Activated CD4-positive, alpha-beta memory T cell treated with anti-CD3 and anti-CD28 coated beads, Interleukin-2, amount 10 ng/mL, durations not matched to agents 7 days and 5 days (primary cell): ENCODE measurements at places on chromosomes 3 and 15. TPM values are rescaled to one million over a fixed set of nuclear protein-coding genes. Genes with fewer than 3 reads are reported as not detected.

DNA sequence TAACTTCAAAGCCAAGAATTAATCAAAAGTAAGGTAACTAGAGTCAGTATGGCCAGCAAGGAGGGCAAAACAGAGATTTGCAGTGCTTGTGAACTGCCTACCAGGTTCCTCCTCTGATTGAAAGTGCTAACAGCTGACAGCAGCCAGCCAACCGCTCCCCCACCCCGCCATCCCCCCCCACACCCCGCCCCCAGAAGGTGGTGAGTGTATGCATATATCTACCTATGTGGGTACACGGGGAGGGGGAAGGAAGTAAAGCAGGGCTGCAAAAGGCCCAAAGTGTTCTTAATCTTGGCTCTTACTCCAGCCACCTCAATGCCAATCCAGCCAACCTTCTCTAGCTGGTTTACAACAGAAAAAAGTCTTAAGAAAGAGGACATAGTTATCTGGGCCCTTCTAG is 50.7 kb downstream of the RAF1 start:
- H3K27ac ChIP-seq: no peak overlapping the region
- H3K36me3 ChIP-seq: peaks cover 28% of the 10 kb centered on the region
- H3K27me3 ChIP-seq: no peaks in the 10 kb centered on the region
- H3K4me3 ChIP-seq: no peak overlapping the region

GRCh38 chr15:66503780-66504562 is 684 bp downstream of the RPL4 start:
- H3K4me3 ChIP-seq: peak overlapping the region; percentile 92
- H3K27me3 ChIP-seq: no peaks in the 10 kb centered on the region
- H3K27ac ChIP-seq: peak overlapping the region; percentile 96
- H3K36me3 ChIP-seq: peaks cover 55% of the 10 kb centered on the region
- DNase-seq: no peak
- H3K4me1 ChIP-seq: peaks cover 69% of the 10 kb centered on the region

- H3K27ac ChIP-seq: no peak overlapping the region
- peaks cover 6% of the 10 kb centered on the region for H3K27me3 ChIP-seq
- peaks cover 4% of the 10 kb centered on the region for H3K4me1 ChIP-seq
- H3K4me3 ChIP-seq: no peak overlapping the region
- DNase-seq: no peak
Observed at GRCh38 chr3:46022909-46023785, 4.1 kb downstream of the XCR1 start.

DNA sequence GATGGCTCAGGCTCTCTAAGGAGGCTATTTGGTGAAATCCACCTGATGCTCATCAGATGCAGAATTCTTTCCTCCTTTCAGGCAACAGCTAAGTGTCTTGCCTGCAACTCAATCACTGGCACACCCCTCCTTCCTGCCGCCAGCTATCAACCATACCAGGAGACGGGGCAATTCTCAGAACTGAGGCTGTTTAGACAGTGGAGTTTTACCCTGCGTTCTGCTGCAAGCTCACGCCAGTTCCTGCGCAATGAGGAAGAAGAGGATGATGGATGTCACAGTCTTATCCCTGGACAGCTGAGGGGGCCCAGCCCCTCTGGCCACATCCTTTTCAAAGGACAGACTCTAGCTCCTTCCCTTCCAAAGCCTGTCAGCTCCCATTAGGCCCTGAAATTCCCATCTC is 7.0 kb upstream of the MANF start:
- no peak for DNase-seq
- H3K4me1 ChIP-seq: peaks cover 5% of the 10 kb centered on the region
- no peak overlapping the region for H3K4me3 ChIP-seq
- H3K36me3 ChIP-seq: no peaks in the 10 kb centered on the region
- no peaks in the 10 kb centered on the region for H3K27me3 ChIP-seq

- peaks cover 1% of the 10 kb centered on the region for H3K27me3 ChIP-seq
- DNase-seq: no peak
- no peak overlapping the region for H3K4me3 ChIP-seq
- H3K36me3 ChIP-seq: no peaks in the 10 kb centered on the region
- H3K4me1 ChIP-seq: no peaks in the 10 kb centered on the region
Observed at GRCh38 chr3:193388361-193388760, 9.8 kb upstream of the ATP13A5 start.

- H3K36me3 ChIP-seq: peaks cover 11% of the 10 kb centered on the region
- H3K4me1 ChIP-seq: no peaks in the 10 kb centered on the region
Observed at GRCh38 chr3:44584646-44585501, at the start of gene ZNF660. ZNF660 (plus strand) TSS chr3:44584964; CDS start chr3:44594194, 9,230 bp downstream.

DNA sequence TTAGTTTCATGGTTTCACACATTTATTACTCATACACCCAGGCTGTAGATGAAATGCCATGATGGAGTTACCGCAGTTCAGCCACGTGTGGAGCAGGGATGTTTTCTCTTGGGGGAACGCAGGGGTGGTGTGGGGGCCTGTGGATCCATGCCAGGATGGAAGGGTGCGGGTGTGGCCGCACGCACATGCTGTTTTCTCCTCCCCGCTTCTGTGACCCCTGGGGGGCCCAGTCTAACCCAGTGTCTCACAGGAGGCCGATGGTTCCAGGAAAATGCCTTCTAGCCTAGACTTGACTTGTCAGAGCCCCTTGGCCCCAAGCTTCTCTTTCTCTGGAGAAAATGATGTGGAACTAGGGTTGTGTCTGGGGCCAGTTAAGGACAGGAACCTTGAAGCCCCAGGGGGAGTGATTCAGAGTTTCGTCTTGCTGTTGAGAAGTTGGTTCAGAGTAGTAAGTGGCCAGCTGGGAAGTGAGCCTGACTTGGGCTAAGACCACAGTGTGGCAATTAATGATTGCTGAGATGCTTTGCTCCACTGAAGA is 240.4 kb upstream of the BHLHE40 start:
- H3K4me3 ChIP-seq: no peak overlapping the region
- H3K27me3 ChIP-seq: no peaks in the 10 kb centered on the region
- no peak for DNase-seq
- peak overlapping the region; percentile 87 for H3K27ac ChIP-seq
- peaks cover 68% of the 10 kb centered on the region for H3K36me3 ChIP-seq

GRCh38 chr3:45145681-45146614 is at the start of gene CDCP1:
CDCP1 (minus strand) TSS chr3:45146378; CDS start chr3:45146287, 91 bp downstream.
- H3K36me3 ChIP-seq: peaks cover 14% of the 10 kb centered on the region
- H3K27ac ChIP-seq: no peak within 1 kb of the TSS
- peak within 1 kb of the TSS; percentile 70 for H3K4me3 ChIP-seq

DNA sequence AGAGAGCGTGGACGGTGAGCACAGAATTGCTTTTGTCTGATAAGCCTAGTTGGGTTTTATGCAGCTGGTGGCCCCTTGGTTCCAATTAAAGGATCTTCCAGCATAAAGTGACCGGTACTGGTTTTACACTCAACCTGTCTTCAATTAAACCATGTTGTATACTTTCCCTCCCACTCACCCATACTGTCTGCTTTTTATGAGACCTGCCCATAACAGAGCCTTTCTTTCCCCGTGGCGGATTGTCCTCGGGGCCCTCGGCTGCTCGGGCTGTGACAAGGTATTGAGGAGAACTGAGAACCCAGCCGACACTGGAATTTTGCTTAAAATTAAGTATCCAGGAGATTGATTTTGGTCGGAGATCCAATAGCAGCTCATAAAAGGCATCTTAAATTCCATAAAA is 98.4 kb downstream of the TMEM266 start:
- no peaks in the 10 kb centered on the region for H3K27me3 ChIP-seq
- H3K4me3 ChIP-seq: no peak overlapping the region
- DNase-seq: no peak
- H3K36me3 ChIP-seq: no peaks in the 10 kb centered on the region
- no peak overlapping the region for H3K27ac ChIP-seq

GRCh38 chr3:107633327-107634098 is 110.8 kb downstream of the BBX start:
- peaks cover 26% of the 10 kb centered on the region for H3K4me1 ChIP-seq
- no peak overlapping the region for H3K27ac ChIP-seq
- DNase-seq: no peak
- no peaks in the 10 kb centered on the region for H3K36me3 ChIP-seq

DNA sequence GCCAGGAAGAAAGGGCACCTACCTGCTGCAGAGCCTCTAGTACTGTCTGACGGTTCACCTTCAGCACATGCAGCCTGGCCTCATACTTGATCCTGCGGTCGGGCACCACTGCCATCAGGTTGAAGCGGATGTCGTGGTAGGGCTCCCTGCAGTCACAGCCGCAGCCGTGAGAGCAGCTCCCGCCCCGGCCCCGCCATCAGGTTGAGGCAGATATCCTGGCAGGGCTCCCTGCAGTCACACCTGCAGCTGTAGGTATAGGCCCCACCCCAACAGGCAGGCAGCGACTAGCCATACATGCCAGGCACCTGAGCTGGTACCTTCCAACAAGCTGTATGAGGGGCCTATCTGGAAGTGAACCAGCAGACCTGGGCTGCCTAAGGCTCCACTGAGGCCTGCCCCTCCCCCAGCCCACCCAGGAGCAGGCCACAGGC is 38.7 kb downstream of the SEMA3G start:
- H3K4me3 ChIP-seq: no peak overlapping the region
- H3K4me1 ChIP-seq: peaks cover 24% of the 10 kb centered on the region
- no peak for DNase-seq
- H3K36me3 ChIP-seq: peaks cover 62% of the 10 kb centered on the region
- H3K27ac ChIP-seq: no peak overlapping the region

DNA sequence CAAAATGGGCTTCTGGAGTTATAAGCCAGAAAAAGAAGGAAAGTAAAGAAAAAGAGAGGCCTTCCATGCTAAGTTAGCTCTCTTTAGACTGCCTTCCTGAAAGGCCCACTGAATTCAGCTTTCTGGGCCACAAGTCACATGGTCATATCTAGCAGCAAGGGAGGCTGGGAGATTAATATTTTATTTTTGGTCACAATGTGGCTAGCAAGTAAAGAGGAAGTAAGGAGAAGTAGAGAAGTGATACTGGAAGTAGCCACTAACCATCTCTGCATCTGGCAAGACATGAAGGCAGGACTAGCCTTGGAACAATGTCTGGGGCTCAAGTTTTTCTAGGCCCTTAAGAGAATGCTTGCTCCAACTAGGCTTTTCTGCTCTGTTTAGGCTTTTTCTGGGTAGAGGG is 81.8 kb upstream of the UBE2E1 start:
- no peak overlapping the region for H3K4me3 ChIP-seq
- no peak for DNase-seq
- no peak overlapping the region for H3K27ac ChIP-seq
- H3K36me3 ChIP-seq: no peaks in the 10 kb centered on the region
- H3K27me3 ChIP-seq: peaks cover 2% of the 10 kb centered on the region

GRCh38 chr15:71660501-71660900 is 149.9 kb upstream of the NR2E3 start:
- no peak overlapping the region for H3K4me3 ChIP-seq
- H3K27me3 ChIP-seq: peaks cover 11% of the 10 kb centered on the region
- H3K27ac ChIP-seq: no peak overlapping the region
- H3K36me3 ChIP-seq: no peaks in the 10 kb centered on the region

GRCh38 chr15:36899696-36900095 is 200.7 kb downstream of the MEIS2 start:
- no peak for DNase-seq
- H3K36me3 ChIP-seq: no peaks in the 10 kb centered on the region
- H3K27ac ChIP-seq: no peak overlapping the region
- no peak overlapping the region for H3K4me3 ChIP-seq
- H3K27me3 ChIP-seq: no peaks in the 10 kb centered on the region

GRCh38 chr3:71258526-71258925 is 325.0 kb downstream of the FOXP1 start:
- H3K4me1 ChIP-seq: peaks cover 2% of the 10 kb centered on the region
- H3K27me3 ChIP-seq: no peaks in the 10 kb centered on the region
- no peaks in the 10 kb centered on the region for H3K36me3 ChIP-seq
- no peak overlapping the region for H3K27ac ChIP-seq
- DNase-seq: no peak
- no peak overlapping the region for H3K4me3 ChIP-seq

GRCh38 chr3:182485301-182485700 is 308.0 kb upstream of the ATP11B start:
- no peak overlapping the region for H3K4me3 ChIP-seq
- no peaks in the 10 kb centered on the region for H3K4me1 ChIP-seq
- H3K27ac ChIP-seq: no peak overlapping the region

DNA sequence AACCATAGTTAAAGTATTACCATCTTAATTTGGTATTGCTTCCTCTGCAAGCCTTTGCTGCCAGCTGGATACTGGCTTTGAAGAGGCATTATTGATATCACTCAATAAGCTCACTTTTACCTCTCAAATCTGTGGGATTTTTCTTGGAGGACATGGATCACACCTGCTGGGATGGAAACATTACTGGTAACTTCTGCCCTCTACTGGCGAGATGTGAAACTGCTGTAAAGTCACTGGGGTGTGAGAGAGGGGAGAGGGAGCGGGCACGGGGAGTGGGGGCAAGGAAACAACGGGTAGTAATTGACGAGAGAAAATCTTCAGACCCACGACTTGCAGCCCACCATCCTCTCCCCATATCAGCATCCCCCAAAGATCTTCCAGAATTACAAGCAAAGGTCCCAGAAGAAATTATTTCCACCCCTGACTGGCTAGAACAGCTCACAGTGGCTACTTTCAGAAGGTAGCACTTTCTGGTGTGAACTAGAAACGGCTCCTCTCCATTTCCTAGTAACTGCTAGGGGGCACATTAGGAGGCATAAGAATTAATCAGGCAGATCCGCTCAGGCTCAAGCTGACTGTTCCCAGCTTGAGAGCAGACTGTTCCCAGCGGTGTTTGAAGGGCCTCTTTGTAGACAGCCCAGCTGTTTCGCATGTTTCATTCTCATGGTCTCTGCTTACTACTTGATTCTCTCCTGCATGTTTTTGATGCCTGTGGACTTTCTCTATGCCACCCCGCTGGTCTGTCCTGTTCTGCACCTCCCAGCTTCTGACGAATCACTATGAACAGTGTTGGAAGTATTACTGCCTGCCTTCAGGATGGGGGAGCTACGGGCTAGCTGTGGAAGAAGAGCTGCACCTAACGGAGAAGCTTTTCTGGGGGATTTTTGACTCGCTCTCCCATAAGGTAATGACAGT is 230.4 kb upstream of the CHRM5 start:
- no peaks in the 10 kb centered on the region for H3K36me3 ChIP-seq
- no peak overlapping the region for H3K4me3 ChIP-seq
- H3K4me1 ChIP-seq: no peaks in the 10 kb centered on the region
- H3K27ac ChIP-seq: no peak overlapping the region

GRCh38 chr3:20930034-20930433 is 744.0 kb upstream of the SGO1 start:
- H3K27ac ChIP-seq: no peak overlapping the region
- H3K4me3 ChIP-seq: no peak overlapping the region
- no peaks in the 10 kb centered on the region for H3K36me3 ChIP-seq
- DNase-seq: no peak
- H3K4me1 ChIP-seq: no peaks in the 10 kb centered on the region
- H3K27me3 ChIP-seq: no peaks in the 10 kb centered on the region

GRCh38 chr3:65330072-65330471 is 642.3 kb upstream of the ADAMTS9 start:
- no peak for DNase-seq
- no peaks in the 10 kb centered on the region for H3K36me3 ChIP-seq
- no peaks in the 10 kb centered on the region for H3K4me1 ChIP-seq
- no peak overlapping the region for H3K4me3 ChIP-seq
- H3K27me3 ChIP-seq: no peaks in the 10 kb centered on the region

GRCh38 chr3:191268737-191269136 is 60.5 kb upstream of the CCDC50 start:
- H3K4me1 ChIP-seq: no peaks in the 10 kb centered on the region
- no peaks in the 10 kb centered on the region for H3K27me3 ChIP-seq
- no peaks in the 10 kb centered on the region for H3K36me3 ChIP-seq
- H3K27ac ChIP-seq: no peak overlapping the region

Gene MYO5A
- total RNA-seq: 42.2 TPM

Gene WDR93
- not detected for total RNA-seq

Gene C15orf62
- 1.2 TPM for total RNA-seq

Gene MYLK
- 0.50 TPM for total RNA-seq

Gene CAPN7
- total RNA-seq: 30.1 TPM

Gene COL6A6
- not detected for total RNA-seq

Gene SCAANT1
- not detected for total RNA-seq

Gene SLC24A5
- total RNA-seq: not detected

Gene NEDD4
- total RNA-seq: 13.0 TPM

Gene HYKK
- 2.7 TPM for total RNA-seq
